CD4-positive, alpha-beta T cell treated with Interleukin-21 for 1 hour (primary cell): ENCODE measurements at places on chromosomes 2 and 18.

DNA sequence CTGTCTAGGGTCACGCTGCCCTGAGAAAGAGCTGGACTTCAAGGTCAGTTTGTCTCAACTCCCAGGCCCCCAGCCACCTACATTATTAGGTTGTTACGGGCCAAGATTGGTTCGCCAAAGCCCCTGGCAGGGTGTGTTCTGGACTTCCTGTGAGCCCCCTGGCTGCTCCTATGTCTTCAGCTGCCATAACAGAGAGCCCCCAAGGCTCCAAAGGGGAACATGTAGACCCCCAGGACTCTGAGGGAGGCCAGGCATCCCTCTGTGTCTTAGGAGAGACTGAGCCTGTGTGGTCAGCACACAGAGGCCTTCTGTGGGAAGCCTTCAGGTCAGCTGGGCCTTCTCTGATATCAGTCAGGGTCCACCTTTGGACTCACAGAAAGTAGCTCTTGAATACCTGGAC lies 58.3 kb downstream of the INHBB start:
- DNase-seq: no peak

DNA sequence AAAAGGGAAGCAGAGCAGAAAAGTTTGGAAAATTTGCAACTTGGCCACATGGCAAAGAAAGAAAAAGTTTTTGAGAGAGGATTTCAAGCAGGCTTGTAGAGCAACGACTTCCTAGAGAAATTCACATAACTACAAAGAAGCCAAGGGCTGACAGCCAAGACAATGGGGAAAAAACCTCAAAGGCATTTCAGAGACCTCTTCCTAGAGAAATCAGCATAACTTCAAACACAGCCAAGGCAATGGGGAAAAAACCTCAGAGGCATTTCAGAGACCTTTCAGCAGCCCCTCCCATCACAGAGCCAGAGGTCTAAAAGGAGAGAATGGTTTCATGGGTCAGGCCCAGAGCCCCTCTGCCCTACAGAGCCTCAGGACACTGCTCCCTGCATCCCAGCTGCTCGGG lies 7.2 kb downstream of the ADI1 start:
- no peak for DNase-seq

GRCh38 chr2:96964221-96964905 lies 22.0 kb downstream of the FAM178B start:
- DNase-seq: no peak

DNA sequence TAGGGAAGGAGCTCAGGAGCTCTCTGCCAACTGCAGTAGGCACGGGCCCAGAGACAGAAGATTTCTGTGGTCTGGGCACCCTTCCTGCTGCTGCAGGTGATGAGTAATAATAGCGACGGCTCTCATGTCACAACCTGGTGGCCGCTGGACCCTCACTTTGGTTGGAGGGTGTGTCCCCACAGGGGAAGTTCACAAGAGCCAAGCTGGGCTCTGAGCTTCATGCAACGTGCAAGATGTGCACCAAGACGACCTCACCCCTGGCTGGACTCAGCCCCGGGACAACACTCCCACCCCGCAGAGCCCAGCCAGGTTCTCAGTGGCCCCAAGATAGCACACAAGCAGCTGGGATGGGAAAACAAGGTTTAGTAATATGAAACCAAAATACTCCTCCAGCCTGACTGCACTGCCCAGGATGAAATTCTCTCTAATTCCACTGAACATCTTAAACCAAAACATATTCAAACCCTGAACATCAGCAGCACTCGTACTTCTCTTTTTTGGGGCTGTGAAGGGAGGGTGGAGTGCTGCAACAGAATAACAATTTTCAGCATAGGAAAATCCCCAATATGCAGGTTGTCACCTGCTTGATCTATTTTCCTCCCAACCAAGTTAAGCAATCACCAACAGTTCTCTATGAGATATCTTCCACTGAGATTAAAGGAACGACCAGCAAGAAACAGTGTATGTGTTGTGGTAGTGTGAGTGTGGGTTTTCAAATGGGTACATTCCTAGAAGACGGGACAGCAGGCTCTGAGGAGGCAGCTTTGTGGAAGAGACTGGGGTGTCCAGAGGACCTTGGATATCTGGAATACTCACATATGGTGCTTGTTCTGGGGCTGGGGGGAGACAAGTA lies 26.5 kb downstream of the BCL2 start:
- DNase-seq: peak; percentile 34

- DNase-seq: peak; percentile 87
These were observed 64.0 kb upstream of the CABLES1 start for GRCh38 chr18:23071285-23071684.

DNA sequence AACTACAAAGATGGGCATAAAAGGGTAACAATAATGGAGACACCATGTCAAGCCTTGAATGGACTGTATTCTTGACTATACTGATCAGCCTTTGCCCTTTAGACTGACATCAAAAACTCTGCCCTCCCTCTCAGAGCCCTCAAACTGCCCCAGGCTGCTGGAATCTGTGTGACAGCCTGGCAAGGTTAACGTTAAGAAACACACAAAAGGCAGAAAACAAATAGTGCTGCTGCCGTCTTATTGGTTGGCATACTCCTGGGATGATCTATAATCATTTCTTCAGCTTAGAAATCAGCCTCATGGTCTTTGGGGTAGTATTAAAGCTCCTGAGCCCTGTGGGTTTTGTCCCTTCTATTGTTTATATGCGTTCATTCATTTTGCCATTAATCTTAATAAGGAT lies 338.0 kb downstream of the DCC start:
- DNase-seq: no peak

DNA sequence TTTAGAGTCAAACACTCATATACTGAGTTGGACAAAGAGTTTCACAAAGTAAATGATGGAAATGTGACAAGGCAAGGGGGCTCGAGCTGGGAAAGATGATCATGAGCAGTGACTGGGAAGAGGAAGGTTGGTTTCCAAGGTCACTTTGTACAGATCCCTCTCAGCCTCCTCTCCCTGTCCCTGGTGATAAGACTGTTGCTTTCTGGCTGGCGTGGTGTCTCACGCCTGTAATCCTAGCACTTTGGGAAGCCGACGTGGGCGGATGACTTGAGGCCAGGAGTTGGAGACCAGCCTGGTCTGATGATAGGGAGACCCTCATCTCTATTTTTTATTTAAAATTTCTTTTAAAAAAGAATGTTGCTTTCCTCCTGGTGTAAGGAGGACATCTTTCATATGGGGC lies 86.6 kb upstream of the STPG4 start:
- no peak for DNase-seq

- DNase-seq: no peak
These were observed 36.7 kb upstream of the CDC42EP3 start for GRCh38 chr2:37708146-37708545.

GRCh38 chr2:75627902-75628504 lies 18.6 kb upstream of the MRPL19 start:
- peak; percentile 49 for DNase-seq

GRCh38 chr18:4237664-4238041 lies 217.5 kb downstream of the DLGAP1 start:
- no peak for DNase-seq

DNA sequence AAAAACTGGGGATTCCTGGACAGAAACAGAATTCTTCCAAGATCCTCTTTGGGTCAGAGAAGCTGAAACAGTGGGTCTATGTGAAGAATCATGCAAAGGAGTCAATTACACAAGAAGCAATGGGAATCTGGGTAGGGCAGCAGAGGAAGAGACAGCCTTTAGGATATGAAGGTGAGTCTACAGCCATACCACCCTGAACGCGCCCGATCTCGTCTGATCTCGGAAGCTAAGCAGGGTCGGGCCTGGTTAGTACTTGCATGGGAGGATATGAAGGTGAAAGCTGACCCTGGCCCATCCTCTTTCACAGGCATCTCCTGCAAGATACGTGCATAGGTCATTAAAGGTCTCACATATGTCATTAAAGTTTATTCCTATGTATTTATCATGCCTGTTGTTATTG lies 1080.9 kb upstream of the FANCL start:
- DNase-seq: no peak

DNA sequence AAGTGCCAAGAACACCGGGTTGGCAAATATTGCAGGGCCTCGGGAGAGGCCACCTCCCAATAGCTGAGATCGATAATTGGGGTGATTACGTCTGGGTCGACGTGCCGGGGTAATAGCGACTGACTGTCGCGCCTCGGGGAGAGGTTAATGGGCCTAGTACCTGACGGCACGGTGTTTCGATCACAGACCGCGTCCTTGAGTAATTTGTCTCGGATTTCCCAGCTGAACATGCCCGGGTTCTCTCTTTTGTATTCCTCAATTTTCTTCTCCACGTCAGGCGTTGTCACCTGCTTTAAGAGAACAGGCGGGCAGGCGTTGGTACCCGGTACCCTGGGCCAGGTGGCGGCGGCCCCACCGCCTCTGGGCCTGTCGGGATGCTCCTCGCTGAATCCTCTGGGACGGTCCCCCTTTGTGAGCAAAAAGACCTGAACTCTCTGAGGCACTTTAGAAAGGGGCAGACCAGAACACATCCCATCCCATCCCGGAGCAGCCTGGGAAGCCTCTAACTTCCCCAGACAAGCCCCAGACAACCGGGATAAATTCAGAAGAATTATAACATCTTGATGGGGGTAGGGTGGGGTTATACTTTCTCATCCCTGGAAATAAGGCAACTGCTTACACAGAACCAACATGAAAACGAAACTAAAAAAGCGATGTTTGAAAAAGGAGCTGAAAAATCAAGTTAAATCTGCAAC lies 3.3 kb downstream of the PAX3 start:
- no peak for DNase-seq

DNA sequence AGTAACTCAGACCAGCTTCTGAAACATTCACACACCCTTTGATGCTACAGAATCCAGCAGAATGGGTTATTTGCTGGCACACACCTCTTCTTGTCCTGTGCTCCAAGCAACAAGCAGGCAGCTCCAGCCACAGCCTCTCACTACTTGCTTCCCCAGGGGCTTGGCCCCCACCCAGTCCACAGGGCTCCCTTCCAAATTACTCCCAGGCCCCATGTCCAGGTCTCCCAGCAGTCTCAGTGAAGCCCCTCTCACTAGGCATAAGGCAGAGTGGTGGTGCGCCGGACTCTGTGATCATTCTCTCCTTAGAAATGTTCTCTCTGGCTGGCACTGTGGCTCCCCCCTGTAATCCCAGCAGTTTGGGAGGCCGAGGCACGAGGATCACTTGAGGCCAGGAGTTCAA lies 25.9 kb downstream of the ITM2C start:
- no peak for DNase-seq

DNA sequence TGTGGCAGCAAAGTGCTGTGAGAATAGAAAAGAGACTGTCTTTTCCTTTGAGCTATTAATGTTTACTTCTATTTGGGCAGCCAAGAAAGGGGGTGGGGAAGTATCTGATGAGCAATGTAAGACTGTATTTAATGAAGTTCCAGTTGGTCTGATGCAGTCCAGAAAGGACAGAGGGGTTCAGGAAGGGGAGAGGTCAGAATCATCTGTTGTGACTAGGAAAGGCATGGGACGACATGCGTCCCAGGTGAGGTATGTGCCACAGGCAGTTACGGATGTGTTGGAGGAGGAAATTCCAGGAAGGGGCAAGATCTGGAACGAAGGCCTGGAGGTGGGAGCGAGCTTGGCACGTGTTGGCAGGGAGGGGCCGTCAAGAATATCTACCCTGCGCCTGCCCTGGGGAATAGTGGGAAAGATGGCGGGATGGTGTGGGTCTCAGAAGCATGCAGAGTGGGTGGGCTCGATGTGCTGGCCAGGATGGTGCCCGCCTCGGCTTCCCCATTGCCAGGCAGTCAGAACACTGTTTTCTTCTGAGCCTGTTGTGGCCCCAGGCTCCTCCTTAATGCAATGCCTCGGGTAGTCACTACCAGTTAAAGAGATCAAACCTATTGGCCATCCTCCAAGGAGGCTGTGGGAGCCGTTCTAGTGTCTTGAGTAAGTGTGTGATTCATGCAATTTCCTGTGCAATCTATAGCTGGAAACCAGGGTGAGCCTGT lies 57.8 kb upstream of the TXNDC2 start:
- peak; percentile 6 for DNase-seq

- peak; percentile 51 for DNase-seq
These were observed 58.1 kb upstream of the PELI1 start for GRCh38 chr2:64202206-64202845.
